GM13976 (cell line): ENCODE measurements at places on chromosomes 16 and 17.

DNA sequence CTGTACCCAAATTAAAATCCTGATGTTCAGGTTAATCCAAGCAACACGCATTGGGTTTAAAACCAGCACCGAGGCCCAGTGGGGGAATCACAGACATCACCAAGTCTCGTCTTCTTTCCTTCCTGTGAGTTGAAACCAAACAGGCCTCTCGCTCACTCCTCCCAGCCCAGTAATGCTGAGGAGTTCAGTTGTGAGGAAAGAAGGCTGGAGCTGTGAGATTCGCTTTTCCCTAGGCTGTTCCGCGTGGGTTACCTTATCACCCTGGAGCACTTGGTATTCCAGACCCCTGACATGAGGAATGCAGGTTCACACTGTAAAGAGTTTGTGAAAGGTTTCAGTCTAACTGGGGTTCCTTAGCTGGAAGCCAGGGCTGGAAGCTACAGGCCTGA is 20.8 kb downstream of the CIBAR2 start:
- DNase-seq: no peak

- DNase-seq: no peak
Observed at GRCh38 chr16:67265834-67266233, 13.5 kb upstream of the PLEKHG4 start.

DNA sequence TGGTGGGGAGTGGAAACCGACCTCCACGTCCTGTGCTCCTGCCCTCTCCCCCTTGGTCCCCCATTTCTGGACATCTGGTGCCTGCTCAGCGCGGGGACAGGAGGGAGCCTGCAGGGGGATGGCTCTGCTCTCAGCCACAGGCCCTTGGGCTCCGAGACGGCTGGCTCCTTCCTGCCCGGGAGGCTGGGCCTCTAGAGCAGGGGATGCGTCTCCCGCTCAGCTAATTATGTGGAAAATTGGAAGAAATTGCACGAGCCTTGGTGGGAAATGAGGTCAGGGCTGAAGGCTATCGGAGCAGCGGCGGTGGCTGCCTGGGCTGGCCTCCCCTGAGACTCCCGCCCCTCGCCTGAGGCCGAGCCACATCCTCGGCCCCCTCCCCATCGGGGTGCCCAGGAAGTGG is 154.6 kb upstream of the CIBAR2 start:
- DNase-seq: no peak

GRCh38 chr17:72412650-72413076 is 291.8 kb downstream of the SOX9 start:
- DNase-seq: no peak

GRCh38 chr17:15291674-15292361 is 26.7 kb upstream of the PMP22 start:
- no peak for DNase-seq

- no peak for DNase-seq
Observed at GRCh38 chr16:22296225-22297113, 740 bp upstream of the POLR3E start.

- peak; percentile 86 for DNase-seq
Observed at GRCh38 chr17:42312285-42313130, 24.2 kb downstream of the STAT5A start.

GRCh38 chr17:29640413-29640812 is 17.7 kb upstream of the CORO6 start:
- DNase-seq: no peak

DNA sequence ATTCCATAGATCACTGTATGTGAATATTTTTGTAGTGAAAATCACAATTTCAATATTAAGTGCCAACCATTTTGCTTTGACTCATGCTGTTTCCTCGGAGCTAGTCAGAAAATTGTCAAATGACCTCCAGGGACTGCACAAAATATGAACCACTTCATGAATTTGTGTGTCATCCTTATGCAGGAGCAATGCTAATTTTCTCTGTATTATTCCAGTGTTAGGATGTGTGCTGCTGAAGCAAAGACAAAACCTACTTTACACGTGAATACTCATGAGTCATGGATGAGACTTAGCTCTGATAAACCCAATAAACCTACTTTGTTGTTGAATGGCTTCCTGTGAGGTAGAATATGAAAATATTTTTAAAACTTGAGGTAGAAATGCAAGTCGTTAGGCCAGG is 65.2 kb downstream of the SHCBP1 start:
- DNase-seq: no peak

GRCh38 chr17:61250335-61250890 is 149.2 kb upstream of the TBX2 start:
- DNase-seq: no peak

DNA sequence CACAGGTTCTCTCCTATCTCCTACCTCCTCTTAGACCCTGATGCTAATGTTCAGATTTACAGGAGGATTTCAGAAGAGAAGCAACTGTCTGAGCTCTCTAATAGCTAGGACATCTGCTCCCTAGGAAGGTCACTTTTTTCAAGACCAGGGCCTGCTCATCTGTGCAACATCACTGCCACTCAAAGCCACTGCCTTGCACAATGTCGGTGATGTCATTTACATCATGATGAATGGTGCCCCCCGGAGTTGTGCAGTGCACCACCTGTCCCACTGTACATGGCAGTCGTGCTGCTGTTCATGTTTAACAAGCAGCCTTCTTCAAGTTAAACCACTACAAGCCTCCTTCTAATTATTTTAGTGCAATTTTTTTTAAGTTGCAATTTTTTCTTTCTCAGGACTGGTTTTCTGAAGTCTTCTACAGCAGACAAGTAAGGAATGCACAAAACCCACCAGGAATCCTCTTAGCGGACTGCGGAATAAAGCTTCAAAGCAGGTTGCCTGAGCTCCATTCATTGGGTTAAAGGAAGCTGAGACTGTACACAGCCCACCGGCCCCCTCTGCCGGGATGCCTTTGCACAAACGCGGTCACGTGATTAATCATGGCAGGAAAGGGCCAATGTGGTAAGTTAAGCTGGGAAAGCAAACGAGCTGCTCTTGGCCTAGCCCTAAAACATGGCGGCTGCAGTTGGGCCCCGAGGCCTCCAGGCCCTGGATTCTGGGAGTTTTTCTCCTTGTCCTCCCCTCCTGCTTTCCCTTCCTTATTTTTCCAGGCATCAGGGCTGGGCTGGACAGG is 74.1 kb downstream of the MYH11 start:
- DNase-seq: no peak

DNA sequence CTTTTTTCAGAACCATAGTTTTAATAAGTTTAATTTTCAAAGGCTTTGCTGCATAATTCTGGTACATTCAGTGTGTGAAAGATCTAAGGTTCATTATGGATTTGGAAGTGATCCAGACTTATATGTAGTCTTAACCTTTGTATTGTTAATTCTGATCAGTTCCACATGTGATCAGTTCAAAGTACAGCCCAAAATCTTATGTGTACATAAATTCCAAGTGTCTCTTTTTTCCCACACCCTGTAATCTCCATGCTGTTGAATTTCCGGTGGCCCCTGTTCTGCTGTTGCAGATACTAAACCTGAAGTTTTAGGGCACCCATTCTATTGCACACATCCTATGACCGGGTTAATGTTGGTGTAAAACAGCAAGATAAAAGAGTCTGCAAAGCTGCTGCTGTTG is 1147.5 kb upstream of the CDH8 start:
- DNase-seq: no peak

DNA sequence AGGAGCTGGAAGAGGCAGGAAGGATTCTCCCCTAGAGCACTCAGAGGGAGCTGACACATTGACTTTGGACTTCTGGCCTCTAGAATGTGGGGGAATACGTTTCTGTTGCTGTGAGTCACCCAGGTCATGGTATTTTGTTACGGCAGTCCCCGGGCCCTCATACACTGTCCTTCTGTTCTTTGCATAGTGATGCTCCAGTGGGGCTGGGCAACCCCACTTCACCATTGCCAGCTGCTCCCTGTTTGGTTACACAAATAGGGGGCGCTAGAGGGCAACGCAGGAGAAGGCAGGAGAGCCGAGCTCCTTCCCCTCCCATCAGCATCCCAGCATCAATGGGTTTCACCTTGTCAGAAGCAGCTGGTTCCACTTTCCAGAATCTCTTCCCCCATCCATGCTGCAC is 257.7 kb upstream of the FOXF1 start:
- no peak for DNase-seq

DNA sequence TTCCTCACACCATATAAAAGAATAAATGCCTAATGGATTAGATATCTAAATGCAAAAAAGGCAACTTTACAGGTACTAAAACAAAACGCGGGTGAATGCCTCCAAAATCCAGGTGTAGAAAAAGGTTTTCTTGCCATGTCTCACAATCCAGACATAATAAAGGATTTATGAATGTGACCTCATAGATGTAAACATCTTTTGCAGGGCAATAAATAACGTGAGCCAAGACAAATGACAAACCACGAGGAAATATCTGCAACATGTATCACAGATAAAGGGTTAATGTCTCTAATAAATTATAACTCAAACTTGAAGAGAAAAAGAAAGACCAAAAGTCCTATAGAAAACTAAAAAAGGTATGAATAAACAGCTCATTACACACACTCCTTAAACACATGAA is 180.7 kb downstream of the PARN start:
- no peak for DNase-seq

DNA sequence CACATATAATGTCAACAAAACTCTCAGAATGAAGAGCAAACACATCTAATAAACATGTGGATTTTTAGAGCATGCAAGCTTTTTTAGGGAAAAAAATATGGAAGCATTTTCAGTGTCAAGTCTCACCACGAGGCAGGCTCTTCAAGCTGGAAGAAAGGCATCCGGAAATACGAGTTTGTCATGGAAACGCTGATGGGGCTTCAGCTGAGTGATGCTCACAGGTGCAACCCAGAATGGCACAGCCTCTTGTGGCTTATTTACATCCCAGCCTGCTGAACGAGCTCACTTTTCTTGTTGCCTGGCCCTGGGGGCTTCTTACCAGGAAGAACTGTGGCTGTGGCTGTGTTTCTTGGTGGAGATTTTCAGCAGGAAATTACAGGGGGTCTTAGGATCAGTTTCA is 24.1 kb upstream of the DYNLL2 start:
- DNase-seq: no peak

DNA sequence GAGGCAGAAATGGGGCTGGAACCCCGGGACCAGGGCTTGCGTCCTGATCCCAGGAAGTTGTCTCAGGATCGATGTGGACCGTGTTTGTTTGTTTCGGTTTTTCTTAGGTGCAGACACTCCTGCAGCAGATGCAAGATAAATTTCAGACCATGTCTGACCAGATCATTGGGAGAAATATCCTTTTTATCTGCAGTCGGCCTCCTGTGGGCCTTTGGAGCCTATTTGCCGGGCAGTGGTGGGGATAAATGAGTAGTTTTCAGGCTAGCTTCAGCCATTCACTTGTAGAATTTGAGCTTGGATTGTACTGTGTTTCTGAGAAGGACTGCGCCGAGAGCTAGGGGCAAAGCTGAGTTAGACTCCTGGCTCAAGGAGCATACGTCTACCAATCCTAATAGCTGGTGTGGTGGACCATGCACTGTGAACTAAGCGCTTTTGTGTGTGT is 816 bp downstream of the HSBP1 start:
- DNase-seq: no peak

- no peak for DNase-seq
Observed at GRCh38 chr17:5364156-5364555, 55.3 kb downstream of the NUP88 start.

DNA sequence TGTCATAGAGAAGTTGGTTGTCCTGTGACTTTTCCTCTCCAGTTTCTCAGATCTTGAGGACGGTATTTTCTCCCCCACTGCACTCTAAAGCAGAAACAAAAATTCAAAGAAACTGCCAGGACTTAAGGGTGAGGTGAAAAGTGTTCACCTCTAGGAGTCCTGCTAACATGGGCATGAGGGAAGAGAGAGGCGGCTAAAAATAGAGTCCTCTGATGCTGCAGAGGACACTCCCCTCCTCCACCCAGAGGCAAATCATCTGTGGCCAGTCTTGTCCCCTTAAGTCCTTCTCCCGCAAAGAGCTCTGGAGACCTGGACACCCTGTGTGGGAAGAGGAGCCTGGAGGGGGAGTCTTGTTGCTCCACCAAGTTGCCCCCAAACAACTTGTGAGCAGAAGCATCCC is 4.7 kb upstream of the DDX19A start:
- DNase-seq: no peak

GRCh38 chr17:6212766-6213165 is 142.6 kb downstream of the WSCD1 start:
- no peak for DNase-seq

DNA sequence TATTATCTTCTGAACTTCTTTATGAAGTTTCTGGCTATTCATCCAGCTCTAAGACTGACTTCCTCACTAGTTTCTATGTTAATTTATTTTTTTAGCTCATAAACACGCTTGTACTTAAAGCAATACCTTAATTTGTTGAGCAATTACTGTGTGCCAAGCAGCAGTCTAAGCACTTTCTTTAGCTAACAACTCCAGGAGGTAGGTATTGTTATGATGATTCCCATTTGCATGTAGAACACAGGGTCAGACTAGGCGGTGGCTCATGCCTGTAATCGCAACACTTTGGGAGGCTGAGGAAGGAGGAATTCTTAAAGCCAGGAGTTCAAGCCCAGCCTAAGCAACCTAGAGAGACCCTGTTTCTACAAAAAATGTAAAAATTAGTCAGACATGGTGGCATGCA is 19.8 kb downstream of the DNAH3 start:
- DNase-seq: no peak

- DNase-seq: no peak
Observed at GRCh38 chr16:73483934-73484711, 436.2 kb upstream of the ZFHX3 start.

GRCh38 chr17:80319999-80320344 is 59.3 kb downstream of the RNF213 start:
- no peak for DNase-seq

DNA sequence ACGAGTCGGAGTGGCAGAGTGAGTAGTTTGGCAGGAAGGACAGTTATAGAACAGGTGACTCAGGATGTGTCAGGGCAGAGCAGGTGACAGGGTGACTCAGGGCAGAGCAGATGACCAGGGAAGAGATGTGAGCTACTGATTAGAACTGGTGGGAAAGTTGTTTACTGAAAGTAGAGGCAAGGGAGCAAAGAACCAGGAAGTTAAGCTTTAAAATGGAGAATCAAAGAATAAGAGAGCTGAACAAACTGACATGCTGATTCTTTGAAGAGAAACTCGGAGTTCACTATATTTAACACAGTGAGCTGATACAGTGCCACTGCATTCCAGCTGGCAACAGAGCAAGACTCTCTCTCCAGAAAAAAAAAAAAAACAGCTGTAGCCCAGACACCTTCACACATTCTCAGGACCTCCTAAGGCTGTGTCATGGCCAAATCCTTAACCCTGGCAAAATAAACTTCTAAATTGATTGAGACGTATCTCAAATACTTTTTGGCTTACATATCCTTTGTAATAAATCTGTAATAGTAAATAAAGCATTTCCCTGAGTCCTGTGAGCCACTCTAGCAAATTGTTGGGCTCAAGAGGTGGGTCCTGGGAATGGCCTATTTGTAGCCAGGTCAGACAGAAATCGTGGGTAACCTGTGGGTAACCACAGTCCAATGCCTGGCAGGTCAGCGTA is 12.3 kb upstream of the UBE2I start:
- no peak for DNase-seq

DNA sequence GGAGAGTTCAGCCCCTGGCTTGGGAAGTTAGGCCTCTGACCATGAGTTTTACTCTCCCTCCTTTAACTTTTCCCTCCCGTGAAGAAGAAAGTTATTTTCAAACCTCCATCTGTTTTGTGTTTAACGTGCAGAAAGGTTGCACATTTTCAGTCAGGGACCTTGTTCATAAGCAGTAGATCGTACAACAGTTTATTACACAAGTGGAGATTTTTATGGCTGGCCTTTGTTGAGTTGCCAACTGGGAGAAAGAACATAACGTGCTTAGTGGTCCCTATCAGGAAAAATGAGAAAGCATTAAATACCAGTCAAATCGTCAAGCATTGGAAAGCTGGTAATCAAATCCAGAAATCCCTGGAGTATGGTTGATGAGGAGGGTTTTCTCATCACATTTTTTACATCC is 117.9 kb upstream of the MYOCD start:
- no peak for DNase-seq

- DNase-seq: no peak
Observed at GRCh38 chr17:41377546-41377945, 4.6 kb downstream of the KRT34 start.
